ENCODE measurements at places on chromosomes 6 and 20. TPM values are rescaled to one million over a fixed set of nuclear protein-coding genes. Genes with fewer than 3 reads are reported as not detected.

MLIP gene
- 407 TPM for total RNA-seq

ESR1 gene
- 1.4 TPM for total RNA-seq

NHLRC1 gene
- 1.2 TPM for total RNA-seq

SYNGAP1 gene
- total RNA-seq = 5.2 TPM

RSPH3 gene
- 10.6 TPM for total RNA-seq

EPHA7 gene
- total RNA-seq = 1.3 TPM

MARCKS gene
- total RNA-seq = 28.4 TPM

CST1 gene
- not detected for total RNA-seq

WTAP gene
- total RNA-seq = 45.9 TPM

FAM217A gene
- total RNA-seq = not detected

OR2B3 gene
- total RNA-seq = not detected

DNA sequence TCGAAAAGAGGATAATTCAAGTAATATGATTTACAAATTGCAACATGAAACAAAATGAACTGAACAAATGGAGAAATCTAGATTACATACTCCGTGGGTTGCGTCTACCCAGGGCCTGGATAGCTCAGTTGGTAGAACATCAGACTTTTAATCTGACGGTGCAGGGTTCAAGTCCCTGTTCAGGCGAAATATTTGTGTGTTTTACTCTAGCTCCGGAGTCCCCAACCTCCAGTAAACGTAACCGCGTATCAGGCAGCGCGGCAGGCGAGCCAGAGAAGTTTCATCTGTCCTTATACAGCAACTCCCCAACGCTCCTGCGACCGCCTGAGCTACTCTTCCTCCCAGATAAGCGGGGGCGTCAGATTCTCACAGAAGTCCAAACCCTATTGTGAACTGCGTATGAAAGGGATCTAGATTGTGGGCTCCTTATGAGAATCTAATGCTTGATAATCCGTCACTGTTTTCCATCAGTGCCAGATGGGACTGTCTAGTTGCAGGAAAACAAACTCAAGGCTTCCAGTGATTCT lies 176.1 kb downstream of the TRIM27 start:
- DNase-seq = no peak

GRCh38 chr6:128307671-128308070 lies 212.7 kb downstream of the PTPRK start:
- DNase-seq = no peak

- DNase-seq = no peak
Observed at GRCh38 chr6:170132011-170132521, 158.8 kb downstream of the DLL1 start.

GRCh38 chr6:16345449-16346330 lies 107.3 kb downstream of the GMPR start:
- DNase-seq = no peak

GRCh38 chr6:139364982-139365379 lies 9.5 kb downstream of the CITED2 start:
- no peak for DNase-seq

- DNase-seq = no peak
Observed at GRCh38 chr6:38505826-38506225, 133.9 kb downstream of the BTBD9 start.

DNA sequence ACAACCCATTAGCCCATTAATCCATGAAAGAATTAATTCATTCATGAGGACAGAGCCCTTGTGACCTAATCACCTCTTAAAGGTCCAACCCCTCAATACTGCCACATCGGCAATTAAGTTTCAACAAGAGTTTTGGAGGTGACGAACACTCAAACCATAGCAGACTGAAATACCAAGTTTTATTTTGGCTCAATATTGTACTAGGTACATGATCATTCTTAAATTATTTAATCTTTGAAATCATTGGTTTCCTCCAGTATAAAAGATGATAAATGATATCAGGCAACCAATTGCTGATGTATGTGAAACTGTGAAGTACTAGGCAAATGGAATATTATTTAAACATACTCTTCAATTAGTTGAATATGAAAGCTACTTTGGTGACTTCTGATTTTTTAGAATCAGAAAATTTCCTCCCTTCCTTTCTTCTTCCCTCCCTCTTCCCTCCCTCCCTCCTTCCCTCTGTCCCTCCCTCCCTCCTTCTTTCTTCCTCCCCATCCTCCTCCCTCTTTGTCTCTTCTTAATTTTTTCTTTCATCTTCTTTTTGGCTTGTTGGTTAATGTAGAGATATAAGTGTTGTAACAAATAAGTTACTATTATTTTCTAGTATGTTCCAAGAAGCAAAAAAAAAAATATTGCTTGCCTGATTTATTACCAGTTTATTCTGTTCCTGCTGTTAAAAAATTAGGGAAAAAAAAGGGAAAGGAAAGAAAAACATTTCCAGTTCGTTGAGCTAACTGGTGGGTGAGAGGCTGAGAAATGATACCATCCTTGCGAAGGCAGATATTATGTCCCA lies 233.9 kb upstream of the ZNF217 start:
- DNase-seq = no peak

GRCh38 chr6:2232445-2232844 lies 13.0 kb downstream of the GMDS start:
- no peak for DNase-seq

DNA sequence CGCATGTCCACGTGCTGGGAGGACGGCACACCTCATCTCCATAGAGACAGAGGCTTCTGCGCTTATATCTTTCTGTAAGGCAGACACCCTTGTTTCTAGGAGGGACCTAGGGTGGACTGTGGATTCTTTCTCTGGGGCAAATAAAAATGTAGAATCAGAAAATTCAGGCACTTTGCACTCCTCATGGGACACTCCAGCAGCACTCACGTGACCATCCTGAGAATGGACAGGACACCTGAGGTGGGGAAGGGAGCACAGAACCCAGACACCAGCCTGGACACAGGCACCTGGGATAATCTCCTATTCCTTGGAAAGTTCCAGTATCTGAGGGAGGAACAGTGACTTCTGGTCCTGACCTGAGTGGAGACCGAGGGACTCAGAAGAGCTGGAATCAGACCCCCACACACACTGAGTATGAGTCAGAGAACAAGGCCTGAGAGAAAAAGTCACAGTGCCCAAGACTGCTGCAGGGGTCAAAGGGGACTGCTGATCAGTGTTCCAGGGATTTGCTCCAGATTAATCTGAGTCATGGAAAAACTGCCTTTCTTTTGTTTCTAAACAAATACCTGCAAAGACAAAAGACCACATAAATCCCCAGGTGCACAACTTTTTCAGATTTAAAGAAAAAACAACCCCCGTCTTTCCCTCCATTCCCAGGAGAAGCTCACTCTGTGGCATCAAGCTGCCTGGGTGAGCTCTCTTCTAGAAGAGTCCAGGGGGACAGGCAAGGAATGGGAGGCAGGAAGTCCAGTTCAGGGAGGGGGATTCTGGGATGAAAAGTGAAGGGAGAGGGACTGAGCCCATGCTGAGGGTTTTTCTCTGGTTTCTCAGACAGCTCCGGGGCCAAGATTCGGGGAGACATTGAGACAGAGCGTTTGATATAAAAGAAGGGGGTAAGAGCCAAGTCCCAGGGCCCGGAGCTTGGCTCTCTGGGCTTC lies 35.6 kb upstream of the MICB start:
- DNase-seq = no peak

GRCh38 chr20:20096421-20096820 lies 44.1 kb downstream of the CFAP61 start:
- DNase-seq = no peak

DNA sequence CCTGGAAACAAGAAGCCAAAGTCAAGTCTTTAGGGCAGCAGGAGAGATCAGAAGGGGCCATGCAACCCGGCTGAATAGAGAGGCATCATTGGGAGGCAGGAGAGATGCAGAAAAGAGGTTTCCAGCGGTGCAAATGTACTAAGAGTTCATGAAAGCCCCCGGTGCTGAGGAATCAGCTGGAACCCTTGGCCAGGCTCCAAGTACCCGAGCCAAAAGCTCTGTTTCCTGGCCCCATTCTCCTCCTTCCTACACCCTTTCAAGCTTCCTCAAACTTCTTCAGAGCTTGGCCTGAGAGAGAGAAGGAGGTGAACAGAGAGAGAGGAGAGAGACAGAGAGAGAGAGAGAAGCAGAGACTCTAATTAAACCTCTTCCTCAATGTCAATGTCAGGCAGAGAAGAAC lies 433.5 kb downstream of the PRKN start:
- DNase-seq = no peak

- DNase-seq = no peak
Observed at GRCh38 chr6:86963352-86963751, 26.0 kb downstream of the HTR1E start.

DNA sequence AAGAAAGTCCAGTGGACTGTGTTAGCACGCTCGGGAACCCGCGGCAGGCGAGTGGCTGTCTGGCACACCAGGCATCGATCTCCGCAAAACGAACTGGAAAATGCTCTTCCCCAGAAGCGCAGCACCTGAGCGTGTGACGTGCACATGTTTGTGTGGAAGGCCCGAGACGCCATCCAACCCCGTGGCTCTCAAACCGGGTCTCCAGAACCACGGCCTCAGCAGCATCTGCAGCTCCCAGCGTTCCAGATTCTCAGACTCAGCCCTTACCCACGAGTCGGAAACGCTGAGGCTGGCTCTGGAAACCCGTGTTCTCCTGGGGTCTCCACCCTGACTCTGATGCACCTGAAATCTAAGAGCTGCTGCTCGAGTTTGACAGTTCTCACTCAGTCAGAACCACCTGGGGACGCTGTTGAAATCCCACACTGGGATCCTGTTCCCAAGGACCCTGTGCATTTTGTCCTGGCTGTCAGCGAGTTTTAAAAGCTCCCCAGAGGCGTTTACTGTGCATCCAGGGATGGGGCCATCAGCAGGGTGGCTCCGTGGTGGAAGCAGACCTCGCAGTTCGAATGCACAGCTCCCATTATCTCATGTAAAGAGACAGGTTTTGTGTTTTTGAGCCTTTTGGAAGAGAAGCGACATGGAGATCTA lies 69.0 kb downstream of the DLL1 start:
- DNase-seq = no peak

DNA sequence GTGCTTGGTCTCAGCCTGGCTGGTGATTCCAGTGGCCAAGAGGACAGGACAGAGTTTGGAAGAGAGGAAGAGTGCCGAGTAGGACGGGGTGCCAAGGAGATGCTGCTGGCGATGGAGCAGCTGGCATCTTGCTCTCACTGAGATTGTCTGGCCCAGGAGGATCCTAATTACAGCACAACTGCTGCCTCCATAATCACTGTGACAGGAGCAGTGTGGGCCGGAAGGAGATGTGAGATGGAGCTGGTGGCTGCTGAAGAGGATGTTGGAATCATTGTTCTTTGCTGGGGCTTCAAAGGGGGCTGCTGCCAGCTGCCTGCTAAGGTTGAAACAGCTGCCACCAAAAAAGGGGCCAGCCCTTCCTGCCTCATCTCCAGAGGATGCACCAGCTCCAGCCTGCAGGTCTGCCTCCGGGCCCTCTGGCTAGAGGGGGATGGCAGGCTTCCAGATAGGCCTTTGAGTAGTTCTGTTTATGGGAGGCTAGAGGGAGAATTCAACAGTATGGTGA lies 214.4 kb downstream of the RNF144B start:
- DNase-seq = no peak

DNA sequence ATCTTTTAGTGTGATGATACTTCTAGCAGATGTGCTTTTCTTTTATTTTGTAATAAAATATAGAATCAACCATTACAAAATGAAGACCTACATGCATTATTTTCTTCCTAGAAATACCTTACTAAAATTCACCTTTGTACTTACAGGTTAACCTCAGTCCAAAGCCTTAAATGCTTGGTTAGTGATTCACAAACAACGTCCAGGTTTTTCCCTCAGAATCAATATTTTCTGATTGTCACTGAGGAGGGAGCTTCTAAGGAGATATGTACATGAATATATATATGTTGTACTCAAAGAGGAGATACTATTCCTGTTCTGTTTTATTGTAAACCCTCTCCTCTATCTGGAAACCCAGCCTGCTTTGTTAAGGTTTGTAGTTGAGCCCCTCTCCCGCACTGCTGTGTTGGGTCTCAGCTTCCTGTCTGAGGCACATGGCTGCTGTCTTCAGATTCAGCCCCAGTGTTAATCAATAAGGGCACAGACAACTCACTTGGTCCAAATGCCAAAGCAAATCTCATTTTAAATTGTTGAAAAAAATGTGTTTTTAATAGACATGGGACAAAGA lies 33.9 kb upstream of the HS3ST5 start:
- DNase-seq = no peak

- no peak for DNase-seq
Observed at GRCh38 chr6:100117680-100118079, 123.7 kb upstream of the MCHR2 start.

DNA sequence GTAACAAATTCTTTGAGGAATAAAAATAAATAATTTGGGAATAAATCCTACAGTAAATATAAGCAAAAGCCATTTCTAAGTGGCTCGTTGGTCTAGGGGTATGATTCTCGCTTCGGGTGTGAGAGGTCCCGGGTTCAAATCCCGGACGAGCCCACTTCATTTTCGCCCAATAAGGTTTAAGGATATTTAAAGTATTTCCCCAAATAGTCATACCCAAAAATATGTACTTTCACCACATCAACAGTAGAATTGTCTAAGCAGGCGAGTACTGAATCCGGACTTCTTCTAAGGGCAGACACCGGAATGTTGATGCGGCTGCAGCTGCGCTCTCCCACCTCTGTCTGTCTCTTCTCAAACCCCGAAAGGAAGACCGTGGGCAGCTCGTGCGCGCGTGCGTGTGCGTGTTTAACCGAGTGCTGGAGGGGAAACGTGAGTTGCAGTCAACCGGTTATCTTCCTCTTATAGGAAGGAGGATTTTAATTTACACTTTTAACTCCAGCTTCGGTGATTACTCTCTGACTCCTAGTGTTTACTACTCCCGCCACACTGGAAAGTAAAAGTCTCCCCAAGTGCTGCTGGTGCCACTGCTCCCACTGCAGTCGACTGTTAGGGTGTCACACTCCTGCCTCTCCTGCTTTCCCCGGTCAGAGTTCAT lies 155.7 kb upstream of the PRSS16 start:
- DNase-seq = no peak

GRCh38 chr6:21284166-21284565 lies 309.4 kb upstream of the SOX4 start:
- DNase-seq = no peak

DNA sequence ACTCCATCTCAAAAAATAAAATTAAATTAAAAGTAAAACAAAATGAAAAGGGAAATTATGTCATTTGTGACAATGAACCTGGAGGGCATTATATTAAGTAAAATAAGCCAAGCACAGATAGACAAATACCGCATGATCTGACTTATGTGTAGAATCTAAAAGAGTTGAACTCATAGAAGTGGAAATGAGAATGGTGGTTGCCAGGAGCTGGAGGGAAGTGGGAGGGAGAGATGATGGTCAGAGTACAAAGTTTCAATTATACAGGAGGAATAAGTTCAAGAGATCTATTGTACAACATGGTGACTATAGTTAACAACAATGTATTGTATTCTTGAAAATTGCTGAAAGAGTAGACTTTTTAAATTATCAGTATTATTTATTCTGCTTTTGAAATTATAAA lies 183.4 kb downstream of the ID4 start:
- DNase-seq = no peak

- no peak for DNase-seq
Observed at GRCh38 chr6:72348926-72349325, 272.9 kb upstream of the KCNQ5 start.

DNA sequence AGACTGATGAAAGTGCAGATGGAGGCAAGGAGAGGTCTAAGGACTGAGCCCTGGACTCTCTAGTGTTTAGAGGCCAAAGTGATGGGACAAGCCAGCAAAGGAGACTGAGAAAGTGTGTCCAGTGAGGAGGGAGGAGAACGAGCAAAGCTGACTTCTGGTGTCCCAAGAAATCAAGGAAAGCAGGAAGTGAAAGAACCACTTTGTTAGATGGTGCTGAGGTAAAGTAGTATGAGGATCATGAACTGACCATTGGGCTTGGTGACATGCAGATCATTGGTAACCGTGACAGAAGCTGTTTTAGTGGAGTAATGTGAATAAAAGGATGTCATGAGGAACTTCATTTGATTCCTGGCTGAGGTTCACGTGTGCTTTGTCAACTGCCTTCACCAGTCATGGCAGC lies 108.4 kb downstream of the SLX4IP start:
- DNase-seq = no peak

Measured in Right ventricle myocardium inferior (tissue), 1 donor.